ENCODE measurements at places on chromosomes 2 and 18.

DNA sequence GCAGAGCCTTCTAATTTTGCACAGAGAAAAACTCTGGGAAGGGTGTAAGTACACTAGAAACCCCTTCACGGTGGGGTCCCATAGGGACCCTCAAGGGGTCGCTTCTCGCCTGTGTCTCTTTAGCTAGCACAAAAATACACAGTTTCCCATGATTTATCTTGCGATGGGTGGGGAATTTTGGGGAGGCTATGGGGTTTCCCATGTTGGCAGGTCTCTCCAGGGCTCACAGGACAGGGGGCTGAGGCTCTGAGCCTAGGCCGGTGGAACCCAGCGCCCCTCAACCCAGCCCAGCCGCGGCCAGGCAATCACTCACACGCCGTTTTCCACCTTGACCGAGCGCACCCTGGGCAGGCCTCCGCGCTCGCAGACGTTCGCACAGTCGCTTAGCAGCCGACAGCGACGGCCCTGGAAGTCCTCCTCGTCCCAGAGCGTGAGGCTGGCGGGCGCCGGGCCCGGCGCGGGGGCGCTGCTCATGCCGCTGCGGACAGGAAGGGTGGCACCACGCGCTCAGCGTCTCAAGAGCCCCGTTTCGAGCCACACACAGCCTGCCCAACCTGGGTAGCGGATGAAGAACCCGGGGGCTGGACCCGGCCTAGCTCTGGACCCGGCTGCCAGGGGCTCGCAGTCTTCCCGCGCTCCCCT lies 398 bp downstream of the CRYBA2 start:
- no peak for DNase-seq

DNA sequence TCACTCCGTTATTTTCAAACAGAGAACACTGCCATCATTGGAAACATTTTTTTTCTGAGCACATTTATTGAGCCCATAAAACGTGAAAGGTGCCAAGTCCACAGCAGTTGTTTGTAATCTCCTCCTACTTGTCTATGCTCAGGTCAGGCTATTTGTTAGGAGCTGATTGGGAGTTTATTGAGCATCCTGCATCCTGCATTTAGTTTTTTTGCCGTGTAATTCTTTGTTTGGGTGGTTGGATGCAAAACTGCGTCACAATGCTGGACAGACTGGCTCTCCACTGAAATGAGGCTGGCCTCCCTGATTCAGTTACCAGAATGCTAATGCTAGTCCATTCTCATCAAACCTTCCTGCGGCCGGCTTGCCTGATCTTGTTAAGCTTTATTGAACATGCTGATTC lies 71.4 kb downstream of the RAPGEF4 start:
- DNase-seq, result no peak

DNA sequence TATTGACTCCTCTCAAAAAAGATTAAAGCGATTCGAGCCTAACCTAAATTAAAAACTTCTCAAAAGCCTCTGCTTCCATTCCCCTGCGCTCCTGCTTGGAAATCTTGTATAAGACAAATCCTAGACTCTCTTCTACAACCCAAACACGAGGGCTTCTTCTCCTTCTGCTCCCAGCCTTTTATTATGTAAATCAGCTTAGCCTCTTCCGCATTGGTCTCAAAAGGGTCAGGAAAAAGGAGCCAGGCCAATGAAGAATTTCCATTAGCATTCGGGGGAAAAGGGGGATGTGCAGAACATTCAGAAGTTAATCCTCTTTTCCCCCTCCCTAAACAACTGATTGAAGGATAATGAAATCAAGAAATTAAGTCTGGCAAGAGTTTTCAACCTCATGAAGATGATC lies 107.9 kb downstream of the FAM124B start:
- no peak for DNase-seq

GRCh38 chr18:41266204-41266603 lies 688.8 kb upstream of the PIK3C3 start:
- no peak for DNase-seq

- no peak for DNase-seq
Measured at GRCh38 chr2:9949239-9949991, 2.1 kb upstream of the GRHL1 start.
